ENCODE measurements at places on chromosomes 6 and 20.

DNA sequence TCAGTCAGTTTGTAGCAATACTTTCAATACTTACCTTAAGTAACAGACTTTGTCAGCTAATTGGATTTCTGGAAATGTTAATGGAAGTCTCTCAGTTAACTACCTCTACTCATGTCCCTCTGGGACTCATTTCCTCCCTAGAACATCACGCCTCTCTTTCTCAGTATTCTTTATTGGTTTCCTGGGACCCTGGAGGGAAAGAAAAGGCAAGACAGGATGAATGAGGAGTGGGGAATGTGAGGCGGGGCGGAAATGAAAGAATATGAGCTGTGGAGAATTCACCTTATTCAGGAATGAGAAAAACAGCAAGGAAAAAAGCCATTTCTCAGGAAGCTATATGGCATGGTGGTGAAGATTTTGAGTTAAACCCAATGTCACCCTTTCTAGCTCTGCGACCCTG, 62.7 kb downstream of the ANKS1A start:
- peak; percentile 59 for DNase-seq

- DNase-seq: peak; percentile 11
Observed at GRCh38 chr6:168097621-168098430, 18.8 kb upstream of the FRMD1 start.

GRCh38 chr6:158709809-158710208, 60.0 kb downstream of the SYTL3 start:
- DNase-seq: no peak

DNA sequence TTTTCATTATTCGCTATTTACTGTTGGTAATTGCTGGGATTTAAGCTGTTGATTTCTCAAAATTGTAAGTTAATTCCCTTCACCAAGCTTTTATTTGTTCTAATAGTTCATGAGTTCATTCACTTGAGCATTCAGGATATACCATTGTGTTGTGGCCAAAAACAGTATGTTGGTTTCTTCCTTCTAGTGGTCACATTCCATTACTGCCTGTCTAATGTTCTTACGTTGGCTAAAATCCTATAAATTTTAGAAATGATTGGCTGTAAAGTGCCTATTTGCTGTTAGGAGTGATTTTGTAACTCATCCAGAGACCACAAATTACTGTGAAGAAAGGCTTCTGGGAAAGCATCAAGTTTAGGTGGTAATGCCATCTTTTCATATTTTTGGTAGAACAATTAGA, 76.3 kb downstream of the FARS2 start:
- DNase-seq: no peak

- DNase-seq: peak; percentile 98
Observed at GRCh38 chr6:23027281-23027680, 457.9 kb downstream of the HDGFL1 start.

GRCh38 chr6:18491308-18492045, 104.3 kb downstream of the RNF144B start:
- no peak for DNase-seq

- no peak for DNase-seq
Observed at GRCh38 chr6:53466257-53466656, 78.6 kb downstream of the GCLC start.

DNA sequence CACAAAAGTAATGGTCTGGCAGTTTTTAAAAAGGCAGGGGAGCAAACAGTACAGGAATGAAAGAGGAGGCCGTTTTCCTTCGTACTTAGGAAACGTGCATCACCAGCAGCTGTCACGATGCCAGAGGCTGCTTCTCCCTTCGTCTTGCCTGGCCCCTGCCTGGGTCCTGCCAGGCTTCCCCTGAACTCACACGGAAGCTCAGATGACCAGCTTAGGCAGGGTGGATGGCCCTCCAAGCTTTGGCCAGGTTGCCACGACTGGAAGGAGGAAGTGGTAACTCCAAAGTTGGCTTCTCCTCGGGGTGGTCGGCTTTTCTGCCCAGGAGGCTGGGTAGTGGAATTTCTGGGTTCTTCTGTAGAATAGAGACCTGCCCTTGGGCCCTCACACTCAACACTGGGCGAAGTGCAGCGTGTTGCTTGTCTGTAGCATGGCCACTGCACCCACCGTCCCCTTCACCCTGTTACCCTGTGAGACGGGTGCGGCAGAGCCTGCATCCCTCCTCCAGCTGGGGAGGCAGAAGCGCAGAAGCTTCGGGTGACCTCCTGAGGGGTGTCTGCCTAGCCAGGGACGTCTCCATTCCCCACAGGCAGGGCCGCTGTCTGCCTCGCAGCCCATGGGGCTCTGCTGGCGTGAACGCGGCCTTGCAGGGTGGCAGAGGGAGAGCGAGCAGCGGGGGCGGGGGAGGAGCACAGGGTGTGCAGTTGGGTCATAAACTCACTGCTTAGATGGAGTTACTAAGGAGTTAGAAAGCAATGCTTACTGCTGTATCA, 18.4 kb upstream of the RBM38 start:
- DNase-seq: no peak

- no peak for DNase-seq
Observed at GRCh38 chr6:83514466-83514865, 2.1 kb downstream of the PRSS35 start.

GRCh38 chr6:84258268-84258667, 30.8 kb upstream of the CEP162 start:
- DNase-seq: no peak

GRCh38 chr6:2510316-2510715, 240.4 kb downstream of the MYLK4 start:
- no peak for DNase-seq

- DNase-seq: no peak
Observed at GRCh38 chr6:31861919-31862343, 690 bp downstream of the NEU1 start.

GRCh38 chr20:35404614-35405259, 7.0 kb downstream of the UQCC1 start:
- no peak for DNase-seq

- DNase-seq: no peak
Observed at GRCh38 chr20:3678856-3679720, 2.7 kb downstream of the ADAM33 start.
